Right lobe of liver (tissue), 6 donors: ENCODE measurements at places on chromosomes 6 and 20.

DNA sequence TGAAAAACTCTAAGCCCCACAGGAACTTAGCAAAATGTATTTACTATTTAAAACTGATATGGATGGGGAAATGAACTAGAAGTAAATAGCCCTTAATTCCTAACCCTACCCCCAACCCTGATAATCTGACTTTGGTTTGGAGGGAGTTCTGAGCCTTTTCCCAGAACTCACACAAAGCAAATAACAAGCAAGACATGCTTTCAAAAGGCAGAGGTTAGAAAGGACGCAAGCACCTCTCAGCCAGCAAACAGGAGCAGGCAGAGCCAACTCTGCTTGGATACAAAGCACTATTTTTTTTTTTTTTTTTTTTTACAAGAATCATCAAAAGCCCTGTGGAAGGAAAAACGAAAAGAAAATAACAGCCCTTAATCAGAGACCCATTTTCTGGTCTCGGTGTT lies 58.7 kb downstream of the SLC22A23 start:
- peak; percentile 71 for DNase-seq

DNA sequence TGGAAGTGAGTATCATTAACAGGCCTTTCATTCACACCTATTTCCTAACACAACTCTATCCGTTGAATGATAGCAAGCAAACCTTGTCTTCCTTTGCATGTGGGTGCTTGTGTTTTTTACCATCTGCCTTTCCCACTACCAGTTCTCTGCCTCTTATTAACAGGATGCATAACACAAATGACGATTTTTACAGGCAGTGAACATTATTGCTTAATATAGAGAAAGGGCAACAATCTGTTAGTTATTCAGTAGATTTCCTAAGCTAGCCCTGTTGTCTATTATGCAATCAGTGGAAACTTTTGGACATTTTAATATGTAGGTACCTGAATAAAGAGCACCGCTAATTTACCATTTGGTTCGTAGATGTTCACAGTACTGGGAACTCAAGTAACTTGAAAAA lies 348.8 kb upstream of the PLCB4 start:
- no peak for DNase-seq

GRCh38 chr6:130293800-130294199 lies 71.0 kb upstream of the SAMD3 start:
- no peak for DNase-seq

DNA sequence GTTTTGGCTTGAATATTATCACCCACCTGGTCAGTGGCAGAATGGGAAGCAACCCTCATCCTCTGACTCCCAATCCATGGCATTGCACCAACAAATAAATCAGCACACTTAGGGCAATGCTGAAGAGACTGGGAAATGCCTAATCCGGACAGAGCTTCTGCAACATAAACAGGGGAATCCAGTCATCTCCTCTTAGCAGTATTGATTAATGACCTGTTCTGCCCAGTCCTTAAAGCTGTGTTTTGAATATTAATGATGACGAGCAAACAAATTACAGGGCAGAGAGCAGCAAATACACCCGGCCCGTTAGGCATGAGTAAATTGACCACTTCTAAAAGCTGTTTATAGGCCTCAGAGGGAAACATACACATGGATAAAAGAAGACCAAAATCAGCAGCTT lies 77.0 kb upstream of the B3GAT2 start:
- no peak for DNase-seq

DNA sequence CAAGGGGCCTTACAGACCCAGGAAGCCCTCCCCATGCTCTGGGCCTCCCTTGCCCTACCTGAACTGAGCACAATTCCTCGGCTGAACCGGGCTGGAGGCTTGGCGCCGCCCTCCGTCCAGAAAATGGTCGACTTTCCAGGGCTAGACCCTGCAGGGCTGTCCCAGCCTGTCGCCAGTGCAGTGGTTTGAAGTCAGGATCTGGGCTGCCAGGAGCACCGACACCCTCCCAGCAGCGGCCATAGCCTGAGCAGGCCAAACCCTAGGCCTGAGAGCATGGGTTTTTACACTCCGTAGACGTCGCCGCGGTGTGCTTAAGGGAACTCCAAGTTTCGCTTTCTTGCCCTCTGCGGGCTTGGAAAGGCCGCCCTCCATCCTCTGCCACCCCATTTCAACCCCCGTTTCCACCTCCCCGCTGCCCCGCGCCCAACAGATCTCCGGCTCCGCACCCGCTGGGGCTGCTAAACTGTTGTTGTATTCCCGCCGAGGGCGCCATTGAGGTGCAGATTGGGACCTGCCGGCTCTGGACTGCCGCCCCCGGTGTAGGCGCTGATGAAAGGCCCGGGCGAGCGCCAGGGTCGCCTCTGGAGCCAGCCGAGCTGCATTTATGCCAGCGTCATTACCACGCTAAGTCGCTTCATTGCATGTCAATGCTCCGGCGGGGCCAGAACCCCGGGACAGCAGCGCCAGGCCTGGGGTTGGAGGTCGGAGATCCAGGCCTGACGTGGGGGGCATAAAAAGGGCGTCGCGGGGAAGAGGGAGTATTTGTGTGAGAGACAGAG lies 2.2 kb upstream of the TFAP2A start:
- no peak for DNase-seq

- DNase-seq: no peak
These were observed 364.1 kb downstream of the ARHGAP18 start for GRCh38 chr6:129345890-129346289.

DNA sequence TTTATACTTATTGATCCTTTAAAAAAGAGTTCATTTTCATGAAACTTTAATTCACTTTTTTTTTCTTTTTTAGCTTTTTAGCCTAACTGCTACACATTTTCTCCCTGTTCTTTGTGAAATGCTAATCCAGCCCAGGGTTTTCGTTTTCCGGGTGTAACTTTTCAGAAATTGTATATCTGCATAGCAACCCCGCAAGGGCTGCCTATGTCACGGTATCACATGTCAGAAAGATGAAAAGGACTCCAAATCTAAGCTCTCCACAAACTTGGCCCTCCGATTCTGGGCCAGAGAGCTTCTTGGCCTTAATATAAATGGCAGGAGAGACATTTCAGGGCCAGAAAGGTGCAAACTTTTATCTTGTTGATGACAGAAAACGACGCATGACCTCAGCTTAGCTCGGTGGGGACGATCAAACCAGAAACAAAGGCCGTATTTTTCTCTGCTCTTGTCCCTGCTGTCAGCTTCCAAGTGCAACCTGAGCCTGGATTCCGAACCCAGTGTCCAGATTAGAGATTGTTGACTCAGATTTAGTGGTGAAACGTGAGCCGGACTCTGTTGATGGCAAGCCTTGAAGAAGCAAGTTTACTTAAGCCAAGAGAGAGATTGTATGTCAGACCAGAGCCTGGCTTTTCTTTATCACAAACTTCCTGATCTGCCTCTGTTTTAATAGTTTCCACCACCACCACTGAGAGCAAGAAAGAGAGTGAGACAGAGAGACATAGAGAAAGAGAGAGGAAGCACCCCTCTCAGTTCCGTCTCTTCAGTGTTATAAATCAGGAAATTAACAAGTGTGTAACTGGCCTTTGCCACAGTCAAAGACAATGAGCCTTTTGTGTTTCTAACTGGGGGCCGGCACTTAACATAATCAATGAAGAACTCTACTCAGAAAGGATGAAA lies 157.8 kb downstream of the SCML4 start:
- no peak for DNase-seq

GRCh38 chr6:126341126-126341525 lies 1.2 kb downstream of the CENPW start:
- DNase-seq: no peak

GRCh38 chr20:16395366-16395765 lies 177.9 kb downstream of the KIF16B start:
- no peak for DNase-seq
